ENCODE measurements at places on chromosomes 11 and 22. TPM values are rescaled to one million over a fixed set of nuclear protein-coding genes. Genes with fewer than 3 reads are reported as not detected.

Gene NAALAD2
- total RNA-seq = not detected

Gene OR2AG2
- 0.23 TPM for total RNA-seq

Gene PI4KA
- total RNA-seq = 120 TPM

Gene CALCB
- 0.91 TPM for total RNA-seq

Gene SYT12
- not detected for total RNA-seq

Gene CYB5R2
- total RNA-seq = 0.24 TPM

Gene NRXN2
- 0.13 TPM for total RNA-seq

Gene RSF1
- total RNA-seq = 49.1 TPM

Gene CHRNA10
- total RNA-seq = 2.6 TPM

Gene IL17REL
- not detected for total RNA-seq

Gene STIM1
- total RNA-seq = 97.3 TPM

Gene SPDYC
- total RNA-seq = not detected

Gene OR51E2
- total RNA-seq = not detected

Gene ASCL2
- 0.53 TPM for total RNA-seq

Gene C11orf86
- total RNA-seq = not detected

Gene MMP27
- not detected for total RNA-seq

Gene KRTAP5-9
- not detected for total RNA-seq

Gene SLC5A12
- not detected for total RNA-seq

Gene MUC6
- total RNA-seq = not detected

Gene TSSK2
- total RNA-seq = not detected

Gene OR51B4
- not detected for total RNA-seq

Gene TNNT3
- 2.8 TPM for total RNA-seq

Gene HTR3A
- not detected for total RNA-seq
